NCI-H187 (cell line): ENCODE measurements at places on chromosomes 7 and 10.

GRCh38 chr10:47159361-47160260 lies 140.4 kb upstream of the GDF10 start:
- no peak for DNase-seq

- no peak for DNase-seq
Observed at GRCh38 chr10:52172581-52172980, 141.5 kb upstream of the DKK1 start.

DNA sequence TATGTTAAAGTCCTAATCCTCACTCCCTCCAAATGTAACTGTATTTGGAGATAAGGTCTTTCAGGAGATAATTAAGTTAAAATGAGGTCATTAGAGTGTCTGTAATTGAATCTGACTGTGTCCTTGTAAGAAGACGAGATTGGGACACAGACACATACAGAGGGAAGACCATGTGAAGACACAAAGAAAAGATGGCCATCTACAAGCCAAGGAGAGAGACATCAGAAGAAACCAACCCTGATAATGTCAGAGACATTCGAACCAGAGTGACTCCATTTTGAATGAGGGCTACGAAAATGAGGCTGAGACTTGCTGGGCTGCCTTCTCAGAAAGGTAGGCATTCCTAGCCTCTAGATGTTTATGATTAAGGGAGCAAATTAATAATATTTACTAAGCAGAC lies 542 bp upstream of the SAMD9L start:
- DNase-seq: no peak

GRCh38 chr7:12211711-12212485 lies 804 bp downstream of the TMEM106B start:
- DNase-seq: peak; percentile 22

DNA sequence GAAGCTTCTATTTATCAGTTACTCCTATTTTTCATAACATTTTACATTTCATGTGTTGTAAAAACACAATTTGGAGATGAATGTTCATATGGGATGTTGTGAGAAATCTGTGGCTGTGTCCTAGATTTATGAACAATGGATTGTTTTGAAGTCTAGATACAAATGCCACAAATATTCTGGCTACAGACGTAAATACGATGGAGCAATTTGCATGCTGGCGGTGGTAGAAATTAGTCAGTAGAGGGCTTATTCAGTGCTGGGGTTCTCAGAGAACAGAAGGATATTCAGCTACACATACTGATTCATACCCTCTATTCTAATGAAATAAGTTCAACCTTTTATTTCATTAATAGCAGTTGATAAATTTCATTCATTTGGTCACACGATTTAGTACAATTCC lies 48.8 kb downstream of the PLPP4 start:
- DNase-seq: no peak

DNA sequence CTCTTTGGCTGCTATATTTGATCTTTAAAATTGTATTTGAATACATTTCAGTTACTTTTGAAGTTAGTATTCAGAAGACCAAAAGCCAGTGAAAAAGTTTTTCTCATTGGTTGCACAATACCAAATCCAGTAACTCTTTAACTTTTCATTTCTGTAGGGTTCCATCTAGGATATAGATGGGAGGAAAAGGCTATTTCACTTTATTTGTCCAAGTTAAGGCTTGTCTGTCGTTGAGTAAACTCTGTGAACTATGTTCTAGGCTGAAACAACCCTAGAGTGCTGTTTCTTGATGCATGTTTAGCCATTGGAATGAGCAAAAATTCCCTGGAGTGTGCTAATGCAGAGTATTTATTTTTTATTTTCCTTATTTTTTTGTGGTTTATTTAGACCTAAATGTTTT lies 834.7 kb upstream of the KCND2 start:
- no peak for DNase-seq

GRCh38 chr10:118594392-118595063 lies 920 bp downstream of the PRLHR start:
- DNase-seq: no peak

DNA sequence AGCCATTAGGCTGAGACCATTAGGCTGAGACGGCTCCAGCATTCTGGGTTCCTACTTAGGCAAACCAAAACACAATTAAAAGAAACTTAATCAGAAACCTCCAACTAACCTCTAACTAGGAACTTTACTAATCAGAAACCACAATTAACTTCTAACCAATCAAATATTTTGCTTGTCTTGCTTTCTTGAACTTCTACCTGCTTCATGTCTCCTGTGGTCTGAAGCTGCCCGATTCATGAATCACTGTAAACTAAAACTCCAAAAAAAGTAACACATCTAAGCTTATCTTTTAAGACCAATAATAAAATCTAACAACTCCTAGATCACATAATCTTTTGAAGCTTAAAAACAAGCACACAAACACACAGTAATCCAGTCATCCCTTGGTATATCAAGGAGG lies 76.1 kb downstream of the PDSS1 start:
- DNase-seq: no peak

DNA sequence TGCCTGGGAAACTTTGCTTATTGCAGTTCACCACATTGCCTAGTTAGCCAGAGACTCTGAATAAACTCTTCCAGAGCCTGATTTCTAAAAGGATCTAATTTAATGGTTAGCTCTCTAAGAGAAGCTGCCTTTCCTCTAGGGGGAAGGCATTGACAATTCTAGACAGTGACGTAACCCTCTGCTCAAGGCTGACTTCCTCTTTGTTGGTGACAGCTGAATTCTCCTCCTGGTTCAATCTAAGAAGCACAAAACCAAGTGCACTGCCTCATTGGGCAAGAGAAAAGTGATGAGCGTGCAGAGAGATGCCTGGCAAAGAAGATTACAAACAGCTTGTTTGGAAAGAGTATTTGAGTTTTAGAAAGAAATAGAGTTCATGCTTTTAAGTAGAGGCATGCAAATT lies 102.7 kb downstream of the MACC1 start:
- no peak for DNase-seq

GRCh38 chr7:8514781-8515519 lies 81.5 kb downstream of the NXPH1 start:
- no peak for DNase-seq

- DNase-seq: peak; percentile 64
Observed at GRCh38 chr7:75966190-75966961, 28.0 kb downstream of the TMEM120A start.

GRCh38 chr7:55052741-55053427 lies 34.1 kb downstream of the EGFR start:
- no peak for DNase-seq

- DNase-seq: no peak
Observed at GRCh38 chr10:125134483-125134848, 25.9 kb downstream of the CTBP2 start.

- no peak for DNase-seq
Observed at GRCh38 chr10:49091450-49092210, 23.7 kb downstream of the VSTM4 start.

- no peak for DNase-seq
Observed at GRCh38 chr10:58175990-58176900, 91.4 kb downstream of the IPMK start.

DNA sequence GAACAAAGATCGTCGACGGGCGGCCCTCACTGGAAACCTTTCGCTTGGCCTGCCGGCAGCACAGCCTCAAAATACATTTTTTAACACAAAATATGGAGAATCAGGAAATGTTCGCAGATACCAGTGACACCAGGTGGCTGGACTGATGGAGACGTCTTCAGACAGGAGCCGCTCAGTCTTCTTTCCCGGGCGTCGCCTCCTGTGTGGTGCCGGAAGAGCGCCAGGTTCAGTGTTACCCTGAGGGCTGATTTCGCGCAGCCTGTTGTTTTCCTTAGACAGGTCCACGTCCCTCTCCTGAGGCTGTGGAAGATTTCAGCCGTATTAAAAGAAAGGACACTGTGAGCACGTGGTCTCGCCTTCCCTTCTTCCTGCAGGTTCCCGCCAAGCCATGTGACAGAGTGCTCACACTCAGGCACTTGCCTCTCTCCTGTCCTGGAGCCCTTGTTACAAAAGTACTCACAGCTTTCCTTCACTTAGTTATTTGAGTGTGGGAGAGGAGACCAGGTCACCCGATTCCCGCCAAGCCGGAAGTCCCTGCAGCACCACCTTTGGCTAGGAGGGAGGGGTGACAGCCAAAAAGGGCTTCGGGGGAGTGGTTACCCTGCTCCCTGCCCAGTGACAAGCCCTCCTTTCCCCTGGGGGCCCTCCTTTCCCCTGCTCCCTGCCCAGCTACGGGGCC lies 21.7 kb upstream of the PWWP2B start:
- no peak for DNase-seq

DNA sequence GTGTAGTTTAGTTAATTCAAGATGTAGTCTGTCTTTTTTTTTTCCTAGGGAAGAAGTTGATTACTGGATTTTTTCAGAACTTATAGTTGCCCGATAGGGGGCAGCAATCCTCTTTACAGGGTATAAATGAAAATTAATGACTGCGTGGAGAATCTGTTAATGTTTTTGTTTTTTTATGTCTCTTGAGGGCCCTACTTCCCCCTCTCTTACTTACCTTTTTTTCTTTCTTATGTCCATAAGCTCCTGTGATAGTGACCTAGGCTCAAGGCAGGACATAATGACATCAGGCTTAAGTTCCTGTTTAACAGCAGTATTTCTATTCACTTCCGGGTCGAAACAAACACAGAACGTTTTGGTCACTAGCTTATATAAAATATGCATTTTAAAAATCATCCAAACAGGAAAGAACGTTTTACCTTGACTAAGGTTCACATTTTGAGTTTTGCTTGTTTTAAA lies 18.8 kb downstream of the CDC123 start:
- no peak for DNase-seq

DNA sequence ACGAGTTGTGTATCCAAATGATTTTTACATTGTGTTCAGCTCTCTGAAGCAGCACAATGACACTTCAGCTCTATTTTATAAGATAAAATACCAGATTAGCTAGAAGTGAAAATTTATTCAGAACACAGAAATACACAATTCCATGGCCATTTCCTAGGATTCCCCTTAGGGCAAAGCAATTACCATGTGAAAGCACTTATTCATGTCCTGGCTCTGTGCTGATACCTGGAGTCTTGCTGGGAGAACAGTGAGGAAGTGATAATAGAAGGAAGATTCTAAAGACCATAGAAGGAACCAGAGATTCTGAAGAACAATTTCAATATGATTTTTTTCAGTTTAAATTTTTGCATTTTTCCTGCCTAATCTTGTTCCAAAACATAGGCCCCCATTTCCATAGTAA lies 657.4 kb upstream of the ZWINT start:
- DNase-seq: no peak

DNA sequence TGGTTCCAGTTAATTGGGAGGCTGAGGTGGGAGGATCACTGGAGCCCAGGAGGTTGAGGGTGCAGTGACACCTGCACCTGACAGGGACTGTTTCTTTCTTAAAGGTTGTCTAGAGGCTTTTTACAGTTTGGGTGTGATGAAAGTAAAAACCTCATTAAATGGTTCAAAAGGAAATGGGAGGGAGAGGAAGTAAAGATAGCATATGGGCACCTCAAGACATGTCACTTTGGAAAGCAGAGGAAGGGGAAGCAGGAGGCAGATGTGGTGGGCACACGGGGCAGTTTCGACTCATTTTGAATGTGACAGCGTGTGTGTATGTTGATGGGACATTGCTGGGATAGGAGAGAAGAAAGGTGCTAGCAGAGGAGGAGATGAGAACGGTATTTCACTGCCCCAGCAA lies 203.1 kb downstream of the MLLT10 start:
- DNase-seq: no peak

DNA sequence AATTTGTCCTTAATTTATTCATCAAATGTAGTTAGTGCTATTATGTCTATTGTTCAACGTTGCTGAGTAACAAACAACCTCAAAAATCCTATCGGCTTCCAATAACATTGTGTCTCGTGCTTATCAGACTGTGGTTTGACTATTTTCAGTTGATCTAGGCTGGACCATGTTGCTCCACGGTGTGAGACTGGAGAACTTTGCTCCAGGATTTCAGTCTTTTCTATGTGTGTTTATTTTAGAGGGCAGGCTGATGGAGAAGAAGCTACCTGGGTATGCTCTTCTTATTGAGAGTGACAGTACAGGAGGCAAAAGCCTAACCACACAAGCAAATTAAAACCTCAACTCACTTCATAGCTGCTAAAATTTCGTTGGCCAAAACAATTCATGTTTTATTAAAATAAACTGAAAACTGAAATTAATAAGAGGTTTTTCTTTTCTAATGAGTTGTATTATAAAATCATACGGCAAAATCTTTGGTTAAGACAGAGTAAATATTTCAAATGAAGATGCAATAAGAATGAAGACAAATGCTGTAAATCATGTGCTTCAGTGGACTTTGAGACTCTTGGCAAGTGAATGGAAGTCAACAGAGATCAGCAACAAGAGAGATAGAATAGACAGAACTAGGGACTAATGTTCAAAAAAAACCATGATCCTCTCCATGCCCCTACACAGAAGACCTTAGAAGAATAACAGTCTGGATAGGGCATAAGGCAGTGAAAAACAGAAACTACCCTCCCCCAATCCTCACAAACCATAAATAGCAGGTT lies 418.0 kb upstream of the ETV1 start:
- no peak for DNase-seq

DNA sequence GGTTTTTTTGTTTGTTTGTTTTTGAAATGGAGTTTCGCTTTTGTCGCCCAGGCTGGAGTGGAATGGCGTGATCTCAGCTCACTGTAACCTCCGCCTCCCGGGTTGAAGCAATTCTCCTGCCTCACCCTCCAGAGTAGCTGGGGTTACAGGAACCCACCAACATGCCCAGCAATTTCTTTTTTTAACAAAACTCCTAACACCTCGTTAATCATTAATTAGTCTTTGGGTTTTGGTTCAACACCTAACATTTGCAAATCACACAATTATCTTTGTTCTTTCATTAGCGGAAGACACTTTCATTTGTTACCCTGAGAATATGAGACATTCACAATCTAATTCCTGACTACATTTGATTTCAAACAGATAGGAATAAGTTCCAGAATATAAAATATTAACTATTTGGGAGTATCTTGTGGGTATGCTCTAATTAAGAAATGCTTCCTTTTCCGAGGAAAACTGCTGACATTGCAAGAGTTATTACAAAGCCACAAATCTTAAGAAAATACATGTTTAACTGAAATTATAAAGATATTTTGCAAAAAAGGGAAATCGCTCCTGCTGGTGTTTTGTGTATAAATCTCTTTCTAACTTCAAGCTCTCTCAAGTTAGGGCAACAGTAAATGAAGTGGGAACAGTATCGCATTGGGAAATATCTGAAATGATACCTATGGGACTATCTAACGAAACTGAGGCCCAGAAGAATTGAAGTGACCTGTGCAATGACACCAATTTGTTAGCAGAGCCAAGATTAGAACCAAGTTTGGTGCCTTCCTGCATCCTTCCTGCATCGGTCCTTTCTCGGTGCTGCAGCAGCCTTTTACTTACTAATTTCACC lies 1.2 kb upstream of the LSM8 start:
- DNase-seq: no peak

- DNase-seq: no peak
Observed at GRCh38 chr7:115654384-115655214, 376.0 kb downstream of the TFEC start.
